ENCODE measurements at places on chromosomes 4 and X.
A peak's percentile ranks its signal among the peaks of the same experiment; 100 is the strongest.

DNA sequence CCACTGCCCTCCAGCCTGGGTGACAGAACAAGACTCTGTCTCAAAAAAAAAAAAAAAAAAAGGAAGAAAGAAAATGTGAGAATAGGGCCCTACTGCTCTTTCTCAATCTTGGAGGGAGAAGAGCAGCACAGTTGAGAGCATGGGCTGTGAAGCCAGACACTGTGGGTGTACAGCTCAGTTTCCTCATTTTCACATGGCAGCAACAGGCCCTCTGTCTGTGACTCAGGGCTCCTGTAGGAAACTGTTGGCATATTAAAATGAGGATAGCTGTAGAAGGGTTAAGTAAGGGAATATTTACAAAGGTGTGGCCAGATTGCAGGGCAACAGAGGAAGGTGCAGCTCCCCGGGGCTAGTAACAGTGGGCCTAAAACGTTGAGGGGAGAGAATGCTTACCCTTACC is 3.4 kb downstream of the AKAP14 start:
- DNase-seq: no peak

DNA sequence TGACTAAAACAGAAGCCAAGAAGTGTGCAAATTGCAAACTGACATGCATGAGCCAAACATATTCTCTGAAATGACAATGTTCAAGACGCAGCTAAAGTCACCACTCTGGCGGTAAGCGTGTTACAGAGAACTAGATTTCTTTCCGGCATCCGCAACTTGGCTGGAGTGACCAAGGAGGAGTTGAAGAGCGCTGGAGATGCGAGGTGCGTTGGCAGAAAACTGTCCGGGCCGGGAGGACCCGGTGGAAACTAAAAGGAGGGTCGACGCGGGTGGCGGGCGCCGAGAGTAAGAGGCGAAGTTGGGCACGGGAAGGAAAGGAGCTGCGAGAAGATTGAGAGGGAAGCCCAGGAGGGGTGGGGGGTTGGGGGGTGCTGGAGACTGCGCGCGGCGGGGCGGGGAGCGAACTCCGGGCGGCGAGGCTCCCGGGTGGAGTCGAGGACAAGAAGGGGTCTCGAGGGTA is 807 bp downstream of the SEL1L3 start:
- DNase-seq: peak; percentile 25

DNA sequence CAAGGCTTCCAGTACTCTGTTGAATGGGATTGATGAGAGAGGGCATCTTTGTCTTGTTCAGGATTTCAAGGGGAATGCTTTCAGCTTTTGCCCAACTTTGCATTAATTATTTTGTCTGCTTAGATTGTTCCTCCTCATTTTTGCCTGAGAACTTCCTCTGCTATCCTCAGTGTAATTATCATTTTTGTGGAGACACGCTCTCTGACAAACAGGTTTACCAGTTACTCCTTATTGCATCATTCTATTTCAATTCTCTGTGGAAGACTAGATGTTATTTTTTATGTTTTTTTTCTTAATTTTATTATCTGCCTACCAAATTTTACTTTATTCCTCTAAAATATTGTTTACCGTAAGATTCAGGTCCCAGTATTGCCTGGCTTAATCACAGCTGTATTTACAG is 349.2 kb downstream of the ADGRL3 start:
- no peak for DNase-seq

DNA sequence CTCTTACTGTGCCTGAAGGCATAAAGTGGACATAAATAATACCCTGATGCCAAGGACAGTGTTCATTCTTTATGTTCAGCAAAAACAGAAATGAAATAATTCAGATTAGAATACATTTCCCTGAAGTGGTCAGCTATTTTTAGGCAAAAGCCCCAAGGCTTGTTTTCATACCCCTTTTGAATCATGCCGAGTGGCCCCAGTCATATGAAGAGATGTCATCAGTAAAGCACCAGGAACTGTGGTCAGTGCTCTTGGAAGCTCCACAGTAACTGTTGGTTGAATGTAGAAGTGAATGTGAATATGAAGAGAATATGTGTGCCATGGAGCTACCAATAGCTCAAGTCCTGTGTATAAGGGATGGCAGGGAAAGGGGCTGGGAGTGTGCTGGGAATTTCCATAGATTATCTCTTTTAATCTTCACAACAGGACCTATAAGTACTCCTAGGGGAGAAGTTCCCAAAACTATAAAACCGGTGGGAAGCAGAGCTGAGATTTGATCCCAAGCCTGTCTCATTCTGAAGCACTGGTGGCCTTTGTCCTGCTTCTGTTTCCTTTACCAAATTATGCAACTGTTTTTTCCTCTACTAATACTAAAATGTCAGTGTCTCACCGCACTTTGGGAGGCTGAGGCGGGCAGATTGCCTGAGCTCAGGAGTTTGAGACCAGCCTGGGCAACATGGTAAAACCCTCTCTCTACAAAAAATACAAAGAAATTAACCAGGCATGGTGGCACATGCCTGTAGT is 52.6 kb downstream of the FNIP2 start:
- DNase-seq: peak; percentile 69

DNA sequence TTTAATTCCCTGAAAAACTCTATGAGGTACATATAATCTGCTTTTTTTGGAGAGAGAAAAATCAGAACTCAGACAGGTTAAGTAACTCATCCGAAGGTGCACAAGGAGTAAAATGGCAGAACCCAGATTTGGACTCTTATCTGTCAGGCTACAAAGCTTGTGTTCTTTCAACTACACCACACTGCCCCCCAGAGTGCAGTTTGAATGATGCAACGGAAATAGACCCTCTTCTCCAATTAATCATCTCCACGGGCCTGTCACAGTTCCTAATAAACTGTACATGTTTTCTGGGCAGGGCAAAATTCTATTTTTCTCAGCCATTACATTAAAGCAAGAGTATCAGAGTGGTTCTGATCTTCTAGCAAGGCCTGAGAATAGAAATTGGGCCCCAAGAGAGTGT is 35.3 kb upstream of the DCX start:
- peak; percentile 13 for DNase-seq

DNA sequence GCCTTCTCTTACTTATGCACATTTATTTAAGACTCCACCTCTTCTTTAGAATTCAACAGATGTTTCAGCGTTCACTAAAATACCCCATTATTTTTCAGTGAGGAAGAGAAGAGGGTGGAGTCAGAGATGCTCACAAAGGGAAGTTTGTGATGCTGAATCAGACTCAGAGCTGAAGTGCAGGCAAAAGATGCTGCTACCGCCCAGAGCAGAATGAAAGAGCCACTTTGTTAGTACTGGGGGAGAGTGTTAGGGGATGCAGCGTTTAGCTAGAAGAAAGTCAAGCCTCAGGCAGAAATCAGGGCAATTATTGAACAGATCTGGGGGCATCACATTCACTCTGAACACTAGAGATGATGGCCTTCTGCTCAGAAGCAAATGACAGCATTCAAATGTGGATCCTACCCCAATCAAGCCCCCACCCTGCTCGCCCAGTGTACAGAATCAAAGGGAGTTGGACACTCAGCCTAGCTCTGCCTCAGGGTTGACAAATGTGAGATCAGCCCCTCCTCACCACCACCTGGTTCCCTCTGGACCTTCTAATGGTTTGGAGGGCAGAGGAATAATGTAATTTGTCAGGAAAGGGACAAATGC is 138.3 kb downstream of the UNC5C start:
- DNase-seq: no peak

GRCh38 chrX:37491686-37492085 is 79.8 kb upstream of the LANCL3 start:
- no peak for DNase-seq

GRCh38 chr4:146959692-146960091 is 14.0 kb upstream of the TTC29 start:
- peak; percentile 31 for DNase-seq

- DNase-seq: peak; percentile 55
Observed at GRCh38 chrX:132467026-132467425, 21.8 kb downstream of the MBNL3 start.

DNA sequence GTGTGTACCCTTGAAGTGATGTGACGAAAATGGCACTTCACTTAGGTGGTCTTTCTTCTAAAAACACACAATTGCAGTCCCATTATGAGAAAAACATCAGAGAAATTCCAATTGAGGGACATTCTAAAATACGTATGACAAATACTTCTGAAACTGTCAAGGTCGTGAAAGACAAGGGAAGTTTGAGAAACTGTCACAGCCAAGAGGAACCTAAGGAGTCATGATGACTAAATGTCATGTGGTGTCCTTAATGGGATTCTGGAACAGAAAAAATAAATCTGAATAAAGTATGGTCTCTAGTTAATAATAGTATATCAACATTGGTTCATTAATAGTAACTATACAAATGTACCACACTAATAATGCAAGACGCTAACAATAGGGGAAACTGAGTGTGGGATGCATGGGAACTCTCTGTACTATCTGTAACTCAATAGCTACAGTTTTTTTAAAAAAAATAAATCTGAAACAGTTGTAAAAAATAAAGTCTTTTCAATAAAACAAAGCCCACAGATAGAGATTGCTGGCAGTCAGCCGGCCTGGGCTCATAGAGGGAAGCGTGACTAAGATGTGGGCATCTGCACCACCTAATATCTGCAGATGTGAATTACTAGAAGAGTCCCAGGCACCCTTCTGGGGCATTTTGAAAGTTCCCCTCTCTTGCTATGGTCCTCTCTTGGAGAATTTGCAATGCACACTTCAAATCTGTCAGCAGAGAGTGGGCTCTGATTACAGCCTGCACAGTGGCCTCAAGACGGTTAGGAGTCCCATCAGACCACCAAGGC is 47.6 kb downstream of the MID1IP1 start:
- DNase-seq: no peak

GRCh38 chr4:61805979-61806378 is 605.9 kb downstream of the ADGRL3 start:
- DNase-seq: no peak

DNA sequence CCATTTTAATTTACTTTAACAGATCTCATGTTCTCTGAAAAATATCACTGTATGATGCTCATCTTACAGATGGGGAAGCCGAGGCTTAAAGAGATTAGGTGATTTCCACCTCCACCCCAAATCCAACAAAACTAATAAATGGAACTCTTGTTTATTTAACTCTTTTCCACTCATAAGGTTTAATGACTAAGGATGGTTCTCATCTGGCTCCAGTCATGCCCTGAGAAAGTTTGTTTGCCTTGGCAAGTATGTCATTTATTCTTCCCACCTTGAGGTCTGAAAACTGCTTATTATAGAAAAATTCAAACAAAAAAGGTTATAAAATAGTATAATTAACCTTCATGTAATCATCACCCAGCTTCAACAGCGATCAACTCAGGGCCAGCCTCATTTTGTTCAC is 56.3 kb downstream of the PPEF2 start:
- DNase-seq: peak; percentile 52

GRCh38 chr4:101290654-101291053 is 56.7 kb downstream of the PPP3CA start:
- DNase-seq: no peak

GRCh38 chr4:36399762-36400353 is 118.4 kb downstream of the DTHD1 start:
- DNase-seq: no peak

- DNase-seq: peak; percentile 8
Observed at GRCh38 chr4:181176306-181176705, 1066.9 kb upstream of the TENM3 start.

DNA sequence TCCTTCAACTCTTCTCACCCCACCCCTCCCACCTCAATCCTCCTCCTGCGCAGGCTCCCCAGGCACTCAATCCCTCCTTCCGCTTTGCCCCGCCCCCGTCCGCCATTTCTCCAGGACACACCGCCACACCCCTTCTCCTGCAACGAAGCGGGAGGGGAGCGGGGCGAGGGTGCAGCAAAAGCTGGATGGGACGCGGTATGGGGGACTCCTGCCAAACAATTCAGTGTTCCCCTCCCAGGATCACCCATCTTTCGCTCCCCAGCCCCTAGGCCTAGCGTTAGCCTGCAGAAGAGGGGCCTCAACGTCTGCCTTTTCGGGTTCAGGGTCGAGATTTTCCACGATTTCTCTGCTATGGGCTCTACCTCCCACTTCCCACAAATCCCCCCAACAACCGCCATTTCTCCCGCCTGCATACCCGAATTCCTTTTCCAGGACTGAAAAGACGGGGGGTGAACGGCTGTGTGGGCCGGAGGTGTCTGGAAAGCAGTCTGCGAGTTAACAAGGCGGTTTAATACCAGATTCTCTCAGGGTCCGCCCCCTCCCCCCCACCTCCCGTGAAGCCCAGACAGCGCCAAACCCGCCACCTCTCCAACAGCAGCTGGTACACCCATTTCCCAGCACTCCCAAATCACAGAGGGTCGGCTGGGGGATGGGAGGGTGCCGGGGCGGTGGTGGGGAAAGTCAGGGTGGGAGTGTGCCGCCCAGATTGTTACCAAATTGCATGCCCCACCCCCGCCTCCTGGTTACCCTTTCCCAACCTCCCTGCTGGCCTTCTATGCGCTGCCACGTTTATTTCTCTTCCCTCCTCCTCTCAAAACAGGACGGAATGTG is 774 bp downstream of the ARMCX2 start:
- peak; percentile 67 for DNase-seq

- DNase-seq: no peak
Observed at GRCh38 chr4:121712001-121712651, 15.3 kb upstream of the ANXA5 start.

DNA sequence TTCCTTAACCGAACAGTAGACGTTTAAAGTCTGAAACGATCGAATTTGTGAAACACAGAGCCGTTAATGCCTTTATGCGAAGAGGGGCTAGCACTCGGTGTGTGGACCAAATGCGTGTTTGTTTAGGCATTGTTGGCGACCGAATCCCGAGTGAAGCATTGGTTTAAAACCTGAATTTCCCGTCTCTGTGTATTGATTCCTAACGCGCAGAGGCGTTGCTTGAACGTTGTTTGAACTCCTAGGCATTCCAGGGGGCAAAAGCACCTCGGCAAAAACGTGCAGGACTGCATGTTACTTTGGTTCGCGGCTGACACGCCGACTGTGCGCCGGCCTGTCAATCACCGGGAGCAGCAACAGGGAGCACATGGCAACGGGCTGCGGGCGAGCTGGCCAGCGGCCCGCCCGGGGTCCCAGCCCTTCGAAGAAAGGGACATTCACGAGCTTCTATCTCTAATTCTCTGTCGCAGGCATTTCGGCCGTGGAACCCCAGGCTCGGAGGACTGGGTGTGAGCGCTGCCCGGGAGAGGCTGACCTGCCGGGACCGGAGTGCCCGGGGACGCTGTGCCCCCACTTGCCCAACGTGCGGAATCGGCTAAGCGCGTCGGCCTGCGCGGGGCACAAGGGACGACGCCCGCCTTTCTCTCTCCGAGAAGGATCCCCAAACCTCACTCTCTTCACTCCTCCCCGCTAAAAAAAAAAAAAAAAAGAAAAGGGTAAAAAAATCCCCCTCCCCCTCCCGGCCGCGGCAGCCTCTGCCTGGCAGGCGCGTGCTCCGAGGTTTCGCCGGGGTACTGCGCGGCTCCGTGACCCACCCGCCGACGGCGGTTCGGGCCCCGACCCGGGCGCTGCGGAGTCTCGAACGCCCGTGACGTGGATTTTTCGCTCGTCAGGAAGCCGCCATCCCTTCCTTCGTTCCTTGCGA is 810 bp downstream of the SPRY1 start:
- peak; percentile 56 for DNase-seq

DNA sequence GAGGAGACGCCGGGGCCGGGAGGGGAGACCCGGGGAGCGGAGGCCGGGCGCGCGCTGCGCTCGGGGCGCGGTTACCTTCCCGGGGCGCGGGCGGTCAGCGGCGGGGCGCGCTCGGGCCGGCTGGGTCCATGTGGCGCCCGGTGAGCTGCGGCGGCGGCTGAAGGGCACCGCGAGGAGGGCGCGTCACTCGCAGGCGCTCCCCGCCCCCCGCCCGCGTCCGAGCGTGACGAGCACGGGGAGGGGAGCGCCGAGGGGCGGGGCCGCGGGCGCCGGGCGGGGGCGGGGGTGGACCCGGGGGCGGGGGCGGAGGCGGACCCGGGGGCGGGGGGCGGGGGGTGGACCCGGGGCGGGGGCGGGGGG is at the start of gene CPLX1:
Gene CPLX1 (minus strand): TSS at position 159 of the 360 bp plus-strand sequence. CDS start 1,607 bp downstream, outside the sequence.
- DNase-seq: peak; percentile 20

GRCh38 chr4:158051401-158052235 is 121.2 kb downstream of the GASK1B start:
- DNase-seq: peak; percentile 73

- DNase-seq: peak; percentile 67
Observed at GRCh38 chrX:114798907-114799306, 215.0 kb downstream of the HTR2C start.

Measured in M059J (cell line).